Keratinocyte (primary cell): ENCODE measurements at places on chromosomes 12 and 14. TPM values are rescaled to one million over a fixed set of nuclear protein-coding genes. Genes with fewer than 3 reads are reported as not detected.

GRCh38 chr12:46160101-46160980, 108.5 kb downstream of the SLC38A1 start:
- peak; percentile 85 for DNase-seq
- peaks cover 43% of the 10 kb centered on the region for H3K4me1 ChIP-seq
- H3K27ac ChIP-seq = peak overlapping the region; percentile 63
- H3K27me3 ChIP-seq = no peaks in the 10 kb centered on the region

DNA sequence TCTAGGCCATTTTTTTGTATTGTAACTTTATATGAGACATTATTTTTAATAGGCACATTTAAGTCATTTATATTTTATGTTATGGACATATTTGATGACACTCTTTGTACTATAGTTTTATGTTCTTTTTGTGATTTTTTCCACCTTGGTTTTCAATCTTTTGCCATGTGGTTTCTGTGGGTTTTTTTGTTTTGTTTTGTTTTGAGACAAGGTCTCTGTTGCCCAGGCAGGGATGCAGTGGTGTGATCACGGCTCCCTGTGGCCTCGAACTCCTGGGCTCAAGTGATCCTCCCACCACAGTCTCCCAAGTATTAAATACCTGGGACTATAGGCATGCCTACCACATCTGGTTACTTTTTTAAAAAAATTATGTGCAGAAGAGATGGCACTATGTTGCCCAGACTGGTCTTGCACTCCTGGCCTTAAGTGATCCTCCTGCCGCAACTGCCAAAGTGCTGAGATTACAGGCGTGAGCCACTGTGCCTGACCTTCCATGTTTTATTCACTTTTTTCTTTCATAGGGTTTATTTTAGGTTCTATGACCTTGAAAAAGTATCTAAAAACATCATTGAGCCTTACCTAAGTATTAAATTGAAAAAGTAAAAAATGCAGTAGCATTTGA, 16.3 kb downstream of the MSRB3 start:
- H3K27me3 ChIP-seq = peaks cover 11% of the 10 kb centered on the region
- DNase-seq = no peak
- no peak overlapping the region for H3K27ac ChIP-seq
- H3K4me3 ChIP-seq = no peak overlapping the region
- no peaks in the 10 kb centered on the region for H3K36me3 ChIP-seq

DNA sequence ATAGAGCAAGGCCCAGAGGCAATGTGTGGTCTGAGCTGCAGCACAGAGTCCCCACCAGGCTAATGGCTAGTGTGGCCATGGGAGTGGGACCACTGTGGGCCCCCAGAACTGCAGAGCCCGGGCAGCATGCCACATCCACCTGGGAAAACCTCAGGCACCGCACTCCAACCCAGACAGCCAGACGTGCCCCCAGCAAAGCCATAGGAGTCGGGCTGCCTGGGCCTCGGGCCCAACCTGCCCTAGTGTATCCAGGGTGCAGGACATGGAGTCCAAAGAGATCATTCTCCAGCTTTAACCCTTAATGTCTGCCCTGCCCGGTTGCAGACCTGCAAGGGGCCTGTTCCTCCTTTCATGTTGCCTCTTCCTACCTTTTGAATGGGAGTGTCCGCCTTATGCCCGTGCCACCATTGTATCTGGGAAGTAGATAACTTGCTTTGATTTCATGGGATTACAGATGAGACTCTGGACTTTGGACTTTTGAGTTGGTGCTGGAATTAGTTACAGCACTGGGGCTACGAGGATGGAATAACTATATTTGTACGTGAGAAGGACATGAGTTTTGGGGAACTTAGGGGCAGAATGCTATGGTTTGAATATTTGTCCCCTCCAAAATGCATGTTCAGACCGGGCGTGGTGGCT, 29.1 kb upstream of the DEGS2 start:
- H3K4me1 ChIP-seq = peaks cover 11% of the 10 kb centered on the region
- H3K27ac ChIP-seq = no peak overlapping the region
- no peak overlapping the region for H3K4me3 ChIP-seq
- DNase-seq = no peak
- no peaks in the 10 kb centered on the region for H3K36me3 ChIP-seq

- no peak overlapping the region for H3K4me3 ChIP-seq
- no peak overlapping the region for H3K27ac ChIP-seq
- H3K4me1 ChIP-seq = no peaks in the 10 kb centered on the region
- H3K27me3 ChIP-seq = no peaks in the 10 kb centered on the region
Measured at GRCh38 chr14:73879027-73879426, 7.6 kb upstream of the ZNF410 start.

GRCh38 chr12:96980991-96981414, 73.9 kb downstream of the NEDD1 start:
- H3K27me3 ChIP-seq = peaks cover 5% of the 10 kb centered on the region
- no peaks in the 10 kb centered on the region for H3K36me3 ChIP-seq
- H3K4me1 ChIP-seq = peaks cover 3% of the 10 kb centered on the region
- no peak overlapping the region for H3K4me3 ChIP-seq

DNA sequence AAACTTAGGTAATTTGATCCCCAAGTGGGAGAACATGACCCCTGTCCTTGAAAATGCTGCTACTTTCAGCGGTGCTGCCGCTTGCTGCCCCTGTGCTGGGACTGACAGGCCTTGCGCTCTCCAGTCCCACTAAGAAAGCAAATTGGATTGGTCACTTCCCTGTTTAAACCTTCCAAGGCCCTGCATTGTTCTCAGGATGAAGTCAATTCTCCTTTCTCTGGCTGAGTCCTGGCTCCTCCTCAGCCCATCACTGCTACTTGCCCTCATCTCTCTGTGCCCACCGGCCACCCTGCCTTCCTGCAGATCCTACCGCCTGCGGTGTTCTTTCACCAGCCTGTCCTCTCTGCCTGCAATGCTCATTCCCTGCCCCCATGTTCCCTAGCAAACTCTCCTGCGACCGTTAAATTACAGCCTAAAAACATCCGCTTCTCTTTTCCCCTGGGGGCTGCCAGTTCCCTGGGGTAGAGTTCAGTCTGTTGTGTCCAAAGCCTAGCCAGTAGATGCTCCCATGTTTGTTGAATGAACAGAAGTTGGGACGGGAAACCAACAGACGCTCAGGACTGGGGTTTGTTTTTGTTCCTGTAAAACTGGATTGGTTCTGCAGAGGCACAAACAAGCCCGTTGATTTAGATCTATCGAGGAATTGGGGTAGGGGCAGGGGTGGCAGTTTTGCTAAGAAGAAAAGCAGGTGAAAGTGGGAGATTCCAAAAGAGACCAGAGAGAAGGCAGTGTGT, 127.3 kb upstream of the HIF1A start:
- no peaks in the 10 kb centered on the region for H3K36me3 ChIP-seq
- peak overlapping the region; percentile 35 for H3K4me3 ChIP-seq
- H3K27ac ChIP-seq = peak overlapping the region; percentile 11

DNA sequence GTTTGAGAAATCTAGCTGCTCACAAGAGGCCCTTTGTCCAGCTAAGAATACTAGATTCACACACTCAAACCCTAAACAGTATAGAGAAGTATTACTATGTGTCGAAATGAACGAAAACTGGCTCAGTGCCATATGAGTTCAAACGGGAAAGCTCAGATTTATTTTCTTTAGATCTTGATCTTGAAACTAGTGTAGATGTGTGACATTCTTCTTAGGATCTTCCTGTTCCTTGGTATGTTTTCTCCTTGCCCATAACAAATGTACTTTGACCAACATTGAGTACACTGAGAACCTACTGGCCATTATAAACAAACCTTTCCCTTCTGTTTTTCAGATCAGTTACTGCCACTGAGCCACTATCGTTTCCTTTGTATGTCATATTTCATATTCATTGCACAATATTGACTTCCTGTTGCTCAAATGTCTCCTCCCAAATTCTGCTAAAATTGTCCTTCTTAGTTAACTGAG, 21.3 kb downstream of the MYBPC1 start:
- no peak for DNase-seq
- no peaks in the 10 kb centered on the region for H3K4me1 ChIP-seq
- H3K27me3 ChIP-seq = no peaks in the 10 kb centered on the region
- no peak overlapping the region for H3K4me3 ChIP-seq

- H3K27me3 ChIP-seq = no peaks in the 10 kb centered on the region
- peaks cover 4% of the 10 kb centered on the region for H3K4me1 ChIP-seq
- H3K36me3 ChIP-seq = no peaks in the 10 kb centered on the region
- no peak overlapping the region for H3K4me3 ChIP-seq
- H3K27ac ChIP-seq = no peak overlapping the region
- DNase-seq = no peak
Measured at GRCh38 chr12:86198696-86199444, 57.3 kb downstream of the MGAT4C start.

DNA sequence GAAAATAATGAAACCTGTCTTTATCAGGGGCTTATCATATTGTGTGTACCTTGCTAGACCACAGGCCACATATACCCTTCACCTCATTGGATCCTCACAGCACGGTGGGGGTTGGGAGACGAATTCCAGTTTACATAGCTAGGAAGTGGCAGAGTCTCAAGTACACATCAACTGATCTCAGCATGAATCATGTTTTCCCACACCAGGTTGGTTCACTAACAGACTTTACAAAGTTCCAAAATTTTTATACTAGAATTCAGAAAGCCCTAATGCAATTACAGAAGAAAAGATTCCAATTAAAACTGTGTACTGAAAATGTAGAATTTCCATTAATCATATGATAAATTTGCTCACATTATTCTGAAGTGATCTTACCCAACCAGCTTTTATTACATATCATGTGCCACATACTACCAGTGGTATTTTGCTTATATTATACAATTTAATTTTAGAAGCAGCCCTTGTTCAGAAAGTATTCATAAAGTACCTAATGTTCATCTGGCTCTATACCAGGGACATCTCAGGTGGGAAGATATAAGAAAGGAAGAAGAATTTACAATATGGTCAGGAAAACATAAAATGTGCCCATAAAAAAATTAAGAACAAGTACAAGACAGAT, 196.2 kb downstream of the ITPR2 start:
- no peaks in the 10 kb centered on the region for H3K27me3 ChIP-seq
- H3K36me3 ChIP-seq = no peaks in the 10 kb centered on the region
- no peak overlapping the region for H3K4me3 ChIP-seq
- no peak overlapping the region for H3K27ac ChIP-seq
- H3K4me1 ChIP-seq = peaks cover 5% of the 10 kb centered on the region

Gene PLBD1
- polyA plus RNA-seq = 3.6 to 13.4 TPM (median 7.2 TPM) in 3 replicates
